IMR-90 (cell line): ENCODE measurements at places on chromosomes 2 and 18. TPM values are rescaled to one million over a fixed set of nuclear protein-coding genes. Genes with fewer than 3 reads are reported as not detected.

DNA sequence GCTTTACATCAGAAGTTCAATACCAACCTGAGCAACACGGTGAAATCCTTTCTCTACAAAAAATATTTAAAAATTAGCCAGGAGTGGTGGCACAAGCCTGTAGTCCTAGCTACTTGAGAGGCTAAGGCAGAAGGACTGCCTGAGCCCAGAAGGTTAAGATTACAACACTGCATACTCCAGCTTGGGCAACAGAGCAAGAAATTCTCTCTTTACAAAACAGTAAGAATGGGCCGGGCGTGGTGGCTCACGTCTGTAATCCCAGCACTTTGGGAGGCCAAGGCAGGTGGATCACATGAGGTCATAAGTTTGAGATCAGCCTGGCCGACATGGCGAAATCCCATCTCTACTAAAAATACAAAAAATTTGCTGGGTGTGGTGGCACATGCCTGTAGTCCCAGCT lies 113.2 kb downstream of the USP34 start:
- DNase-seq: no peak
- no peak overlapping the region for H3K27ac ChIP-seq
- peaks cover 4% of the 10 kb centered on the region for H3K4me1 ChIP-seq

DNA sequence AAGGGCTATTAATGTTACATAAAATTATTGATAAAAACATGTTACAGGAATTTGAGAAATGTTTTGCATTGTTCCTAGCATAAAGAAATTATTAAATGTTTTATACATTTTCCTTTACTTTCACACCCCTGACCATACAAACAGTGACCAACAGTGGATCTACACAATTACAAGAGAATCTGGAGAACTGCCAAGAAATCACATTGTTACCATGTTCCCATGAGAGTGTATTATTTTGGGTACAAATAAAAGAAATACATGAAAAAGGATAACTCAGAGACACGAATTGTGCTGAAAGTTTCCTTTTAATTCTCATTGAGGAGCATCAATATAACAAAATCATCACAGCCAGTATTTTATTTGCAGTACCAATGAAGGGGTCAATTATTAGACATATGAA lies 150.1 kb downstream of the WDPCP start:
- DNase-seq: no peak
- H3K4me1 ChIP-seq: no peaks in the 10 kb centered on the region; the same call in 1 of the 2 replicates
- H3K27me3 ChIP-seq: no peaks in the 10 kb centered on the region

DNA sequence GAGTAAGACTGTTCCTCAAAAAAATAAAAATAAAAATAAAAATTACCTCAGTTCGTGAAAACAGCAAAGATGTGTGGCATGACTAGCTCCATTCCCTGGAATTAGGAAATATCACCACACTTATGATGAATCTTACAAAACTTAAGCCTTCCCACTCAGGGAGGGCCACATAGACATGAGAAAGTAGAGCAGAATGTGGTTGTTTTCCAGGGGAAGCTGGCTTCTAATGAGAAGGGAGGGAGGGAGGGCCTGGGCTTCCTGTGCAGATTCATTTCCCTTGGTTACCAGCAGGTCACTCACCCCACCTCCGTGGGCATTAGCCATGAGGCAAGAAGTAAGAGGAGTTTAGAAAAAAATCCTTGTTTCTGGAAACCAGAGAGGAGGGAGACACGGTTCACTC lies 95.9 kb upstream of the RMDN2 start:
- DNase-seq: peak; percentile 98
- H3K4me3 ChIP-seq: no peak overlapping the region
- peak overlapping the region; percentile 98 for H3K27ac ChIP-seq
- no peaks in the 10 kb centered on the region for H3K27me3 ChIP-seq
- no peaks in the 10 kb centered on the region for H3K36me3 ChIP-seq
- peaks cover 29% of the 10 kb centered on the region for H3K4me1 ChIP-seq

DNA sequence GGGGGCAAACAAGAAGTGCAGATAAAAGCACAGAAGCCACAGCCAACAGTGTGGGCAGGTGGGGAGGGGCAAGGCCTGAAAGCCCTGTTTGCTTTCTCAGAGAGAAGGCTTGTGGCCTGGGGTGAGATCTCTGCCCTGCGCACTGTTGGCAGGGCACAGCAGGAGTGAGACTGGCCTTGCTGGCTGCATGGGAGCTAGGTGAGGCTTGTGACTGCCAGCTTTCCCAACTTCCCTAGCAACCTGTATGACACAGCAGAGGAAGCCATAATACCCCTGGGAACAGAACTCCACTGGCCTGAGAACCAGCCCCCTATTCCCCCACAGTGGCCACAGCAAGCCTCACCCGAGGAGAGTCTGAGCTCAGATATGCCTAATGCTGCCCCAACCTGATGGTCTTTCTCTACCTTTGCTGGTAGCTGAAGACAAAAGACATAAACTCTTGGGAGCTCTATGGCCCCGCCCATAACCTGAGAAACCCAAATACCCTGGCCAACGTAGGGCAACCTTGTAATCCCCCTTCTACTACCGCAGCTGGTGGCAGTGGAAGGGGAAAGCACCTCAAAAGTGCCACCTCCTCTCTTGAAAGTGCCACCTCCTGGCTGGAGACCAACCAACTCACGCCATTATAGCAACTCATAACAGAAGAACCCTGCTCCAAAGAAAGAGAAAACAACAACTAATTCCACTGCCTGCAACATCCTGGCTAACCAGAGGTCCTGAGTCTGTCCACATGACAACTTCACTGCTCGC lies 44.4 kb downstream of the LCT start:
- no peak overlapping the region for H3K27ac ChIP-seq
- no peaks in the 10 kb centered on the region; the same call in 1 of the 2 replicates for H3K36me3 ChIP-seq
- no peak for DNase-seq
- peaks cover 8% of the 10 kb centered on the region for H3K4me1 ChIP-seq
- no peak overlapping the region for H3K4me3 ChIP-seq
- H3K27me3 ChIP-seq: no peaks in the 10 kb centered on the region

- H3K4me1 ChIP-seq: no peaks in the 10 kb centered on the region
- no peak overlapping the region for H3K4me3 ChIP-seq
- H3K27ac ChIP-seq: no peak overlapping the region
- no peaks in the 10 kb centered on the region for H3K36me3 ChIP-seq
- peak; percentile 4 for DNase-seq
Observed at GRCh38 chr2:145845207-145845894, 1325.4 kb upstream of the ZEB2 start.

- peak; percentile 94 for DNase-seq
- no peak overlapping the region for H3K4me3 ChIP-seq
- H3K27ac ChIP-seq: 0 out of 2 replicates have a peak overlapping the region, but pooled peaks have one; percentile 8
- H3K4me1 ChIP-seq: peaks cover 10% of the 10 kb centered on the region
Observed at GRCh38 chr2:238938401-238939055, 90.6 kb downstream of the TWIST2 start.

DNA sequence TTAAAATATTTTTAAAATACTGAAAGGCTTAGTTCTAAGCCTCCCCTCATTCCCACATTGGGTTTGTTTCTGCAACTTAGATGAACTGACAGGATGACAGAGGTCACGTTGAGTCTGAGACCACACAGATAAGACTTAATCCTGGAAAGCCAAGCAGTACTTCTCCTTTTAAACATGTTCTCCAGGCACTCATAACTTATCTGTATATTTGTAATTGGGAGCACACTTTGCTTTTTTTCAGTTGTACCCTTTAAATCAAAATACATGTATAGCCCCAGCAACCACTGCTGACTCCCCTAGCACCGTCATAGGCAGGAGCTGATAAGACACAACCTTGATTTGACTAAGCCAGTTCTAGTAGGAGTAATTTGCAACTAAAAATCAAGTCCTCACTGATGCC lies 394.8 kb downstream of the PID1 start:
- H3K4me3 ChIP-seq: no peak overlapping the region
- H3K4me1 ChIP-seq: no peaks in the 10 kb centered on the region
- no peaks in the 10 kb centered on the region for H3K36me3 ChIP-seq
- no peak for DNase-seq

DNA sequence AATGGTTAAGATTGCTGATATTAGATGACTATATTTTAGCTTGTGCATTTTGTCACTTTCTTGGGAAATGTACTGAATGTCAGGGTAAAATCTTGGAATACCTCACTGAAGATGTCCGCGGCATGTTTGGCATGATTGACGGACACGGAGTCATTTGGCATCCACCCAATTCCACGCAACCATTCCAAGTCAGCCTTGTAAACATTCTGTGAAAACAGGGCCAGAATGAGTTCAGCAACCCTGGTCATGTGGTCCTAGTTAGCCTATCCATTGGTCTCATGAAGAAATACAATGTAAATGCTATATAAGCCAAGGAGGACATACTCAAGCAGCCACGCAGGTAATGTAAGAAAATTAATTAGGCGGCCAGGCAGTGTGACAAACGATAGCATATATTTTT lies 159.5 kb downstream of the RIF1 start:
- no peak for DNase-seq
- H3K4me1 ChIP-seq: no peaks in the 10 kb centered on the region
- H3K4me3 ChIP-seq: no peak overlapping the region
- no peak overlapping the region for H3K27ac ChIP-seq
- no peaks in the 10 kb centered on the region for H3K36me3 ChIP-seq
- H3K27me3 ChIP-seq: no peaks in the 10 kb centered on the region

DNA sequence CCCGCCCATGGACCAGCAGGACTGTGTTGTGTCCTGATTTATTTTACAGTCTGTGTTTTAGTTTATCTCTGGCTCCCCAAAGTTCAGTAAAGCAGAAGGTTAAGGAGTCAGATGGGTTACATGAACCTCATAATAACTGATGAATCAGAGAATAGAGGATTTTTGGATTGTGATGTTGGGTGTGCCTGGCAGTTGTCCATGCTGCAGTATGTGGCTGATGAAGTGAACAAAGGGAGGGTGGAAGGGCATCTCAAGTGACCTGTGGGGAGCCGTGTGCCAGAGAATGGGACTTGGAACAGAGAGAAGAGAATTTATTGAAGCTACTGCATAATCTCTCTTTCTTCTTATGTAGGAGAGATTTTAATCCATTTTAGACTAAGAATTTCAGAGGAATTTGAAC lies 145.5 kb downstream of the MAP4K4 start:
- DNase-seq: no peak
- H3K27me3 ChIP-seq: no peaks in the 10 kb centered on the region
- no peak overlapping the region for H3K4me3 ChIP-seq

GRCh38 chr18:21664069-21664468 lies 40.5 kb downstream of the ABHD3 start:
- no peaks in the 10 kb centered on the region for H3K4me1 ChIP-seq
- H3K36me3 ChIP-seq: no peaks in the 10 kb centered on the region; the same call in 1 of the 2 replicates
- H3K27ac ChIP-seq: no peak overlapping the region
- no peak for DNase-seq
- H3K4me3 ChIP-seq: no peak overlapping the region

- H3K36me3 ChIP-seq: no peaks in the 10 kb centered on the region
- peak overlapping the region; percentile 92 for H3K27ac ChIP-seq
- H3K4me3 ChIP-seq: no peak overlapping the region
- peaks cover 4% of the 10 kb centered on the region; the same call in 1 of the 2 replicates for H3K27me3 ChIP-seq
Observed at GRCh38 chr2:101960819-101961337, 30.9 kb upstream of the IL1R2 start.

TMEM37 gene
- under 0.01 TPM in 1 of 2 replicates, not detected in the other for total RNA-seq

MAP3K19 gene
- total RNA-seq: not detected in 2 replicates

CCDC141 gene
- total RNA-seq: under 0.01 TPM in 1 of 2 replicates, not detected in the other

NUP35 gene
- 20.0 and 23.3 TPM in 2 replicates for total RNA-seq
